ENCODE measurements at places on chromosomes 13 and 19.

DNA sequence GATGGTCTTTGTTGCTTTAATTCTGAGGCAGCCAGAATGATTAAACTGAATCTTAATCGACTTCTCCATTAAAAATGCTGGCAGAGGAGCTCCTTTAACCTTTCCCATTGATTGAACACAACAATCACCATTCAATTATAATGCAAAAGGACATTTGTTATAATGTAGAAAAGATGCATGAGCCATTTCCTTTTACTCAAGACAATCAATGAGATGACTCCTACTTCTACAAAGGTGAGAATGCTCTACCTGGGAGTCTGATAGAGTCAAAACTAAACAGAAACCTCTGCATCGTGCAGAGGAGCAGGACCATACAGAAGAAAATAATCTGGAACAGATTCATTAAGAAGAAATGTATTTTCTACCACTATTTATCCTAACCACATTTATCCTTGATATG is 253.6 kb upstream of the DACH1 start:
- no peak for DNase-seq

- DNase-seq: no peak
Observed at GRCh38 chr19:35609851-35610353, 2.6 kb upstream of the HAUS5 start.

- no peak for DNase-seq
Observed at GRCh38 chr19:3452171-3452941, 28.0 kb downstream of the SMIM24 start.

DNA sequence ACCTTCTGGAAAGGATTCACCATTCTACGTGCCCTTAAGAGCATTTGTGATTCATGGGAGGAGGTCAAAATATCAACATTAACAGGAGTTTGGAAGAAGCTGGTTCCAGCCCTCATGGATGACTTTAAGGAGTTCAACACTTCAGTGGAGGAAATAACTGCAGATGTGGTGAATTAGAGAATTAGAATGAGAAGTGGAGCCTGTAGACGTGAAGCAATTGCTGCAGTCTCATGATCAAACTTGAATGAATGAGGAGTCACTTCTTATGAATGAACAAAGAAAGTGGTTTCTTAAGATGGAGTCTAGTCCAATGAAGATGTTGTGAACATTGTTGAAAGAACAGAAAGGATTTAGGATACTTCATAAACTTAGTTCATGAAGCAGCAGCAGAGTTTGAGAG is 129.1 kb downstream of the TNFRSF19 start:
- DNase-seq: no peak

DNA sequence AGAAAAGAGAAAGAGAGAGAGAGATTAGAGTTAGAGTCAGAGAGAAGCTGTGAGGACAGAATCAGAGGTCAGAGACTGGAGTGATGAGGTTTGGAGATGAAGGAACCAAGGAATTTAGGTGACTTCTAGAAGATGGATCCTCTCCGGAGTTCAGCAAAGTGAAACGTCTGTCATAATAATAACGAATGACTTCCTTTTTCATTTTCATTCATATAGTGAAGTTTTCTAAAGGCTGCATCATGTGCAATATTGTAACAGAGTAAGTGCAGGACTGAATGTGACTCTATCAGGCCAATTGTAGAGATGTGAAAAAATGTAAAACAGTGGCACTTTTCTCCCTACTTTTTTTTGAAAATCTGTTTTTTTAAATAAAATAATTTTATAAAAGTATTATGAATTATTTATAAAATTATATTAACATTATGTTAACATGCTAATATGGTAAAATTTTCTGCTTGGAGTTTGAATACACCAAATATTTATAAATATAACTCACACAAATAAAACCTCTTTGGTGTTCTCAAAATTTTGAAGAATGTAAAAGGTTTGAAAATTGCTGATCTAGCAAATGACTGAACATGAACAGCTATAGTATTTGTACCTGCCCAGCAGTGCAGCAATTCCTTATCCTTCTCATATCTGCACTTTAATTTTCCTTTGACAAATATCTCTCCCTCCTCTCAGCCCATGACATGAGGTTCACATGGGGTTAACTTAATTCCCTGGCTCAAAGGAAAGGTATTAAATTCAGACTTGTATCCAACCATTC is 4.2 kb upstream of the TNFSF11 start:
- DNase-seq: no peak

- no peak for DNase-seq
Observed at GRCh38 chr19:1861599-1862031, 1.8 kb downstream of the KLF16 start.

DNA sequence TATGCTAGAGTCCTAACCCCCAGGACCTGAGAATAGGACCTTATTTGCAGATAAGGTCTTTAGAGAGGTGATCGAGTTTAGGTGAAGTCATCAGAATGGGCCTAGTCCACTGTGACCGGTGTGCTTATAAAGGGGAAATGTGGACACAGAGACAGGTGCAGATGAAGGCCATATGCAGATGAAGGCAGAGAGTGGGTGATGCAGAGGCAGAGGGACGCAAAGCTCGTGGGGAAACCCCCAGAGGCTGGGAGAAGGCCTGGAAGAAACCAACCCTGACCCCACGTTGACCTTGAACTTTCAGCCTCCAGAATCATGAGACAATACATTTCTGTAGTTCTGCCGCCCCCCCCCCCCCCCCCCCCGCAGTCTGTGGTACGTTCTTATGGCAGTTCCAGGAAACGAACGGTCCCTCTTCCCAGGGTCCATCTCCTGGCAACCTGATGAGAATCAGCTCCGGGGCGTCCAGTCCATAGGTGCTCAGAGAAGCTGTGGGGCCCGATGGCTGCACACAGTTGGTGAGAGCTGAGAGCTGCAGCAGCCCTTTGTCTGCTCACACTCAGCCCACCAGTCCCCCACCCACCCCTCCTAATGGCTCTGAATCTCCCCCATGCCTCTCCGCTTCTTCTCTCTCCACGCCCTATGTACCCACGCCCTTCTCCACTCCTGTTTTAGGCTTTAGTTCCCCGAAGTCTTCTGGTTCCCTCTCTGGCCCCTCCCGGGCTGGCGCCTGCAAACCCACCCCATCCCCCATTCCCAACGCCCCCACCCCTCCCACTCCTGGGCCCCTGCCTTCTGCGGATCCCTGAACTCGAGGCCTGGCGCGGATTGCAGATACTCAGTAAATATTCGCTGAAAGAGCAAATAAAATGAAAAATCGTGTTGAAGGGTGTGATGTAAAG is 218.3 kb upstream of the MAB21L1 start:
- DNase-seq: no peak

GRCh38 chr19:40395956-40396355 is 6.0 kb upstream of the HIPK4 start:
- no peak for DNase-seq

DNA sequence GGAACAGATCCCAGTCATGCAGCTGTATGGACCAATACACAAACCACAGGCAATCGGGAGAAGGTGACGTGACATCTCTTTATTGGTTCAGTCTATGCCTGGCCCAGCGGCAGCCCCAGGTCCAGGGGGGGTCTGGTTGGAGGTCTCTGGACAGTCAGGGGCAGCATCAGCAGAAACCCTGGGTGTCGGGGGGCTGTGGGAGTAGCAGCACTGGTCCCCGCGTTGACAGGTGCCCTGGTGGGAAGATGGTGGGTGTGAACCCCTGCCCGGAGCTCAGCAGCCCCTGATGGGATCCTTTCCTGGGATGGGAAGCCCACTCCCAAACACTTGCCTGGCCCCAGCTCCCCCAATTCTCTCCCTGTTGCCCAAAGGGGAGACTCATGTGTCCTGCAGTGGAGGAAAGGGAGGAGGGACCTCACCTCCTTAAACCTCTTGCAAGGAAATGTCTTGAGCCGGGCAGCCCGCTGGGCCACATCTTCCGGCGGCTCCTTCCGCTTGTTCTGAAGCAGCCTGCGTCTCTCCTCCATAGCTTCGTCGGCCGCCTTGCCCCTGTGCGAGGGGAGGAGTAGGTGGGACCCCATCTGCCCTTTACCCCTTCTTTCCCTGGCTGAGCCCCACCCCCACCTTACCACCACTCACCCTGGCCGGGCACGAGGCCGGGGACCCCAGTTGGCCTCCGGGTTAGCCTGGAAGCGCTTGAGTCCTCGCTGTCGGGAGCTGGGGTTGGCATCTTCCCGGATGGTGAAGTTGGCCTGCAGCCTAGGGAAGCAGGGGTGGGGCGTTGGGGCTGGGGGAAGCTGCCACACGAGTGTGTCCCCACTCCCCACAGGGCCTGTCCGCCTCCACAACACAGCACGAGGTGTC is 2.4 kb upstream of the LYL1 start:
- DNase-seq: no peak

- no peak for DNase-seq
Observed at GRCh38 chr19:3721887-3722442, 13.8 kb downstream of the TJP3 start.

- DNase-seq: no peak
Observed at GRCh38 chr13:66795636-66796035, 434.5 kb downstream of the PCDH9 start.

DNA sequence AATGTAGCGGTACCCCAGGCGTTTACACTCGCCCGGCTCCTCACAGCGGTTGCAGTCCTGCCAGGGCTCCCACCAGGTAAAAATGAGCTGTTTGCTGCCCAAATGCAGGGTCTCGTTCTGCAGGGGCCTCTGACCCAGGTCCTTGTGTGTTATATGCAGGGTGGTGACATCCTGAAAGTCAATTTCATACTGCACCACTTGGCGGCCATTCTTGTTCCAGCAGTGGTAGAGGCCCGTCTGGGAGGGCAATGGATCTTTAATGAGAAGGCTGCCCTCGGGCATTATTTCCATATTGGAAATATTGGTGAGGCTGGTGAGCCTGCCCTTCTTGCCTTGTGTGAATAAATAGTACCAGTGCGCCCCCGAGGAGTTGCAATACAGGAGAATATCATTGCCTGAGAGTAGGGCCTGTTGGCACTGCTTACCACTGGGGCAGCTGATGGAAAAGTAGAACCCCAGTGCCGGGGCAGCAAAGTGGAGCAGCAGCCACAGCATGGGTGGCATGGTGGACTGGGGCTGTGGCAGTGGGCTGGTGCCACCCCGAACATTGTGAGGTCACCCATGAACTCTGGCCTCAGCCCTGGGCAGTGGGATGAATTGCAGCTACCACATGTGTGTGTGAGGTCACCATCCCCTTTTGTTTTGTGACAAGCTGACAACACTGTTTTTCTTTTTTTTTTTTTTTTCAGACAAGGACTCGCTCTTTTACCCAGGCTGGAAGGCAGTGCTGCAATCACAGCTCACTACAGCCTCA is at the start of gene FAM187B:
Gene FAM187B, minus strand, starts transcription at position 563 of the 754 bp plus-strand sequence. Its CDS starts 59 bp downstream, at position 504.
- DNase-seq: no peak

GRCh38 chr13:29379865-29380264 is 215.6 kb downstream of the SLC7A1 start:
- DNase-seq: no peak

GRCh38 chr13:93853912-93854311 is 625.6 kb downstream of the DCT start:
- no peak for DNase-seq

DNA sequence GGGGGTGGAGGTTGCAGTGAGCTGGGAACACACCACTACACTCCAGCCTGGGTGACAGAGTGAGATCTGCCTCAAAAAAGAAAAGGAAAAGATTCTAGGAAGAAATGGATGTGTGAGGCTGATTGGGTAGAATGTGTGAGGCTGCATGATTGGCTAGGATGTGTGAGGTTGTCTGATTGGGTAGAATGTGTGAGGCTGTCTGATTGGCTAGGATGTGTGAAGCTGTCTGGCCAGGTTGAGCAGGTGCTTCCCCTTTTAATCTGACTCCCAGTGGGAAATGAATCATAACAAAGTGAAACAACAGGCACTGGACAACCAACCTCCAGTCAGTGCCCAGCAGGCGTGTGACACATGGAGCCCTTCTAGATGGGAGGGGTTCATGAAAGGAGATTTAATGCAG is 14.7 kb downstream of the C13orf46 start:
- DNase-seq: no peak

DNA sequence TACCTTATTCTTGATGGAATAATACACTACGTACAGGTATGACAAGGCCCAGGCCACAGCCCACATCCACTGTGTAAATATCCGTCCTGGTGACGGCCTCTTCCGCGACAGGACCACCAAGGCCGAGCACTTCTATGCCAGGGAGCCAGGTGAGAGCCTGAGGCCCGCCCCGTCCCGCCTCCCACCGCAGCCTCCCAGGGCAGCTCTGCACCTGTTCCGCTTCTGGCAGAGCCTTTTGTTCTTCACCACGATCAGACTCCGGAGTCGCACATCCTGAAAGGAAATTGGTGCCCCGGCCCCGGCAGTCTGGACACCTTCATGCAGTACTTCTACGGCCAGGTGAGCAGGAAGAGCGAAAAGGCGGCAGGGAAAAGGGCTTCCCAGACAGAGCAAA is 10.6 kb upstream of the ZNF358 start:
- no peak for DNase-seq

- DNase-seq: no peak
Observed at GRCh38 chr13:90105276-90105675, 1242.2 kb upstream of the MIR17HG start.

GRCh38 chr19:28933039-28933438 is 279.9 kb downstream of the UQCRFS1 start:
- no peak for DNase-seq

- no peak for DNase-seq
Observed at GRCh38 chr13:76489274-76489673, 396.9 kb downstream of the KCTD12 start.

DNA sequence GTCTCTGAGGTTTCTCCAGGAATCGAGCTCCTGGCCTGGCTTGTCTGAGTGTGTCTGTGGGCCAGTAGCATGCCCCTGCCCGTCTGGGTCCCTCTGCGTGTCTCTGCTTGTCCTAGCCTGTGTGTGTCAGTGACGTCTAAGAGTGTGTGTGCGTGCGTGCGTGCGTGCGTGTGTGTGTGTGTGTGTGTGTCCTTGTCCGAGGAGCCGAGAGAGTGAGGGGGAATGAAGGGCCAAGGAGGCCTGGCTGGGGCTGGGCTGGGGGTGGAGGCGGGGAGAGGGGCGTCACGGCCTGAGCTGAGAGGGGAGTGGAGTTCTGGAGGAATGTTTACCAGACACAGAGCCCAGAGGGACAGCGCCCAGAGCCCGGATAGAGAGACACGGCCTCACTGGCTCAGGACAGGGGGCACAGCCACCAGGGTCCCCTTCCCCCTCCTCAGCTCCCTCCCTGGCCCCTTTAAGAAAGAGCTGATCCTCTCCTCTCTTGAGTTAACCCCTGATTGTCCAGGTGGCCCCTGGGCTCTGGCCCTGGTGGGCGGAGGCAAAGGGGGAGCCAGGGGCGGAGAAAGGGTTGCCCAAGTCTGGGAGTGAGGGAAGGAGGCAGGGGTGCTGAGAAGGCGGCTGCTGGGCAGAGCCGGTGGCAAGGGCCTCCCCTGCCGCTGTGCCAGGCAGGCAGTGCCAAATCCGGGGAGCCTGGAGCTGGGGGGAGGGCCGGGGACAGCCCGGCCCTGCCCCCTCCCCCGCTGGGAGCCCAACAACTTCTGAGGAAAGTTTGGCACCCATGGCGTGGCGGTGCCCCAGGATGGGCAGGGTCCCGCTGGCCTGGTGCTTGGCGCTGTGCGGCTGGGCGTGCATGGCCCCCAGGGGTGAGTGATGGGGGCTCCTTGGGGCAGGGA is at the start of gene AXL:
Gene AXL, plus strand, starts transcription at position 609 of the 893 bp plus-strand sequence. Its CDS starts 170 bp downstream, at position 779.
- no peak for DNase-seq

DNA sequence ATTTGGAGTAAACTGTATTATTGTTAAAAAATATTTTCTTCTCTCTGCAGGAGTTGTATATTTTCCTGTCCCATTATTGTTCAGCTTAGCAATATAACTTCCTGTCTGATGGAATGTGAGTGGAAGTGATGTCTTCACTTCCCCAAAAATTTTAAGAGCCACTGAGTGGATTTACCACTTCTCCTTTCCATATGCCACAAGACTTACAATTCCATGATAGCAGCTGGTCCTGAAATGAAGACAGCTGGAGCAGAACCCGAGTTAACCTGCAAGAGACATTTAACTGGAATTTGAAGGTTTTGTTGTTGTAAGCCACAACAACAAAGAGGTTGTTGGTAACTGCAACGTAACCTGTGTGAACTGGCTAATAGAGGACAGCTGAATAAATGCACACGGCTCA is 23.4 kb upstream of the TBC1D4 start:
- no peak for DNase-seq

GRCh38 chr19:46067691-46068090 is 26.9 kb upstream of the IGFL4 start:
- no peak for DNase-seq

Measured in stimulated activated CD8-positive, alpha-beta memory T cell treated with anti-CD3 and anti-CD28 coated beads, Interleukin-7, amount 100 ng/mL, for 4 hours (primary cell).